Mammary epithelial cell (primary cell): ENCODE measurements at places on chromosomes 6 and 20. TPM values are rescaled to one million over a fixed set of nuclear protein-coding genes. Genes with fewer than 3 reads are reported as not detected.

- DNase-seq, result no peak
Measured at GRCh38 chr20:38747495-38748096, 664 bp upstream of the ACTR5 start.

DNA sequence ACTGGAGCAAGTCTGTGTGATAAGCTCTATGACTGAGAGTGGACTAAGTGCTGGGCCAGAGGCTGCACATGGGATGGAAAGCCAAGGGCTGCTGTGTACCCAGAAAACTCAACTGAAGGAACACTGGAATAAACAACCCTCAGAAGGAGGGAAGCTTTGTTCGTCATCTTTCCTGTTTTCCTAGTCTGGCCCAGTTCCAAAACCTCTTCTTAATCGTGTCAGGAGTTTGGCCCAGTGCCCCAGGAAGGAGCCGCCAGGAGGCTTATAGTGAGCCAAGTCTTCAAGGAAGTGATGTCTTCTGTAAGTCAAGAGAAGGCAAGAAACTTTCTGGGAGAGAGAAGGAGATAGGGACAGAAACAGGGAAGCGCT lies 23.3 kb upstream of the TOP1 start:
- peak; percentile 91 for DNase-seq

The GRIK2 gene
- polyA plus RNA-seq, result 0.15 TPM

DNA sequence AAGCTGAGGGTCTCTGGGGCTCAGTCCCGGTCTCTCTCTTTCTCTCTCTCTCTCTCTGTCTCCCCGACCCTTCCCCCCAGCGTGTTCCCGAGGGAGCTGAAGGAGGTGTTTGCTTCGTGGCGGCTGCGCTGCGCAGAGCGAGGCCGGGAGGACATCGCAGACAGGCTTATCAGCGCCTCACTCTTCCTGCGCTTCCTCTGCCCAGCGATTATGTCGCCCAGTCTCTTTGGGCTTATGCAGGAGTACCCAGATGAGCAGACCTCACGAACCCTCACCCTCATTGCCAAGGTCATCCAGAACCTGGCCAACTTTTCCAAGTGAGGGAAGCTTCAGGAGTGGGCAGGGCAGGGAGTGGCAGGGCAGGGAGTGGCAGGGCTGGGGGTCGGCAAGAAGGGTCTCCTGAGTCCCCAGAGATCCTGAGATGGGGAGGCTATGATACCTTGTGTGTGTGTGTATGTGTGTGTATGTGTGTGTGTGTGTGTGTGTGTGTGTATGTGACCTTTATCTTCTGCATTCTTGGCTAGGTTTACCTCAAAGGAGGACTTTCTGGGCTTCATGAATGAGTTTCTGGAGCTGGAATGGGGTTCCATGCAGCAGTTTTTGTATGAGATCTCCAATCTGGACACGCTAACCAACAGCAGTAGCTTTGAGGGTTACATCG lies 13.6 kb upstream of the ZBTB9 start:
- DNase-seq, result no peak

DNA sequence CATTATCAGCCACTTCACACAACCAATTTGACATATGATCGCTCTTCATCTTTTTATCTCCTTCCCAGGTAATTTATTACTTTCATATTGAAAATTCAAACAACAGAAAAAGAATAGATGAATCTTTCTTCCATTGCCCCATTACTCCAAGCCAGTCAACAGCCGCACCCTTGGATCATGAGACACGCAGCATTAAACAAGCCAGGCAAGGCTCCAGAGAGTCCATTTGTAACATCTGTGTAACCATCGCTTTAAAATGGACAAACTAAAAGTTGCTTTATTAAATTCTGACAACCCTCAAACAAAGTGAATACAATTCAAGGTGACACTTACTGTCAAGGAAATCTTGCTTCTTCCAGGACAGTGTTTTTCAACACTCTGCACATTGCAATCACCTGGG lies 200.3 kb downstream of the EPM2A start:
- no peak for DNase-seq

GRCh38 chr20:61806995-61807394 lies 258.7 kb downstream of the TAF4 start:
- no peak for DNase-seq

The TRIM15 gene
- polyA plus RNA-seq, result 0.02 TPM

The AFDN gene
- polyA plus RNA-seq, result 29.4 TPM

The PRR18 gene
- 0.01 TPM for polyA plus RNA-seq

DNA sequence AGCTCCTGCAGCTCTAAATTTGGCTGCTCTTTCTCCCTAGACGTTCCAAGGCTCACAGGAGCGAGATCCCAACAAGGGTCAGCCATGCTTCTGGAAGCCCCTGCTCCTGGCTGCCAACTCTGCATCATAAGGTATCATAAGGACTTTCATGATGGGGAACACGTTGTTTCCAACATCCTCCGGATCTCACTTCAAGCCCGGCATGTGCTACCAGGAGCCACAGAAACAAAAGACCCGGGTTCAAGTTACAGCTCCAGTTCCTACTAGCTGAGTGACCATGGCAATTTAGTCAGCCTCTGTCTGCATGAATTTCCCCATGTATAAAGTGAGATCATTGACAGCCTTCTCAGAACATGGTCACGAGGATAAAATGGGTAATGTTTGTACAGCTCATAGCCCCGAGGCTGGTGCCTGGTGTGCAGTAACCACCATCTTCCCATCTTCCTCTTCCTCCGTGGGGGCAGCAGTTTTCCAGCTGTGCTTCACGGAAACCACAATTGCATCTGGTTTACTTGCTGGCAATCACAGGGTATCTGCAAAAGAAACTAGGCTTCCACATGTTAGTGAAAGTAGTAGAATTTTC lies 209.0 kb upstream of the ECI2 start:
- DNase-seq, result no peak

The RGS17 gene
- 3.4 TPM for polyA plus RNA-seq

The GCM1 gene
- not detected for polyA plus RNA-seq

GRCh38 chr6:32947552-32948465 lies 5.1 kb downstream of the HLA-DMA start:
- DNase-seq, result peak; percentile 51

The TFAP2A gene
- polyA plus RNA-seq, result 18.8 TPM

- no peak for DNase-seq
Measured at GRCh38 chr6:6452002-6452401, 131.5 kb upstream of the F13A1 start.
